Adrenal gland (tissue), 19 donors: ENCODE measurements at places on chromosomes 11 and 22. TPM values are rescaled to one million over a fixed set of nuclear protein-coding genes. Genes with fewer than 3 reads are reported as not detected.

DNA sequence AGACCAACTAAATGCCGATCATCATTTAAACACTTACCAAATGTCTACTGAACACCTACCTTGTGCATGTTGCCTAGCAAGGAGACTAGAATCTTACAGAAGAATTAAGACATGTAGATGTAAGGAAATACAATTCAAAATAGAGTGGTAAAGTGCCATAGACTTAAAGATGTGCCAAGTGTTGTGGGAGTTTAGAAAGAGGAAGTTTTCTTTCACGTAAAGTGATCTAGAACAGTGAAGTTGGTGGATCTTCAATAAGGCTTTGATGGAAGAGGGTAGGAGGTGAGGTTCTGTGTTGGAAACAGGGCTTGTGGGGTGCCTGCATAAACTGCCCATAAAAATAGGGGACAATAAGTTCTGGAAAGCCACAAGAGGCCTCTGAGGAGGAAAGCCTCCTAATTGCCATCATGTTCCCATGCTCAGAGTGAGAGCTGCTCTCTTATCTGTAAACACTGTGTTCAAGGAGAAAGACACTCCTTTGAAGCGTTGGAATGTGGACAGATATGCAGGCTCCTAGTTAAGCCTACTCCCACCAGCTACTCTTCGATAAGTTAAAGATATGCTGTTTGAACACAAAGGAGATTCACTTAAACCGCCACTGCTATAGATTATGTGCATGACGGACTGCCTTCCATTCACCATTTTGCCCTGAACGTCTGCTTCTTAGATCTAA lies 66.7 kb downstream of the HSD17B12 start:
- DNase-seq: no peak

DNA sequence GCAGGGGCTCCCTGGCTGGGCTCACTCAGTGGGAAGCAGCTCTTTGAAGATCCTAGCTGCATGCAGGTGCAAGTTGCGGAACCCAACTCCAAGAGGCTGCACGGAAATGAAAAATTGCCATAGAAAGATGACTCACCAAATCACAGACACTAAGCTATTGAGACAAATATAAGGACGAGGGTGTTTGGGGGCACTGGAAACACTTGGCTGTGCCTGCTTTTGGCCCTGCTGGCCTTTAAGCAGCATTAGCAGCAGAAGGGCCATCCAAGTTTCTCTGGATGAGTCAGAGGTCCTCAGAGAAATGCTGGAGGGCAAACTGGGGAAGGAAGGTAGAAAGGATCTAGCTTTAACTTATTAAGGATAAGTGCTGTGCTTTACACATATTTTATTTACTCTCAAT lies 282.3 kb downstream of the KIRREL3 start:
- no peak for DNase-seq

DNA sequence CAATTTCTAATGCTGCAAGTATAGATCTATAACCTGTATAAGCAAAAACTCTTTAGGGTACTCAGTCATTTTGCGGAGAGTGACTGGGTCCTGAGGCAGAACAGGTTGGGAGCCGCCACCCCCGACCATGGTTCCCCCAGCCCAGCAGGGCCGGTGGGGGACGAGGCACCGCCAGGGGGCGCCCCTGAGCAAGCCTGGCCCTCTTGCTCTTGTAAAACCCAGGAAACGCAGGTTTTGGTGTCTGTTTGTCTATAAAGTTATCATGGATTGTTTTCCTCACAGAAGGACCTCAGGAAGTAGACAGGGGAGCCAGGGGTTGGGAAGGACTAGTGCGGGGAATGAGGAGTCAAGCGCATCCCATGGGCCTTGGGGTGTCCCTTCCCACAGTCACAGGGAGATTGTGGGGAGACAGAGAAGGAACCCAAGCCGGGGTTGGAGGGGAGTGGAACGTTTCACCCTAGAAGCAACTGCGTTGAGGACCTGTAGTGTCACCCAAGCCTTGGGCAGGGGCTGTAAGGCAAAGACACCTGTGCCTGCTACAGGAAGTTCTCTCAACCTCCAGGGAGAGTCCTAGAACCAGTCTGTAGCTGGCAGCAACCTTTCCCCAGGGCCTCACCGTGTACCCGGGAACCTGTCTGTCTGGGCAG lies 26.4 kb downstream of the KCTD17 start:
- peak; percentile 61 for DNase-seq

GRCh38 chr11:86800076-86800959 lies at the start of gene PRSS23:
Gene PRSS23 (plus strand): TSS chr11:86800542. CDS start chr11:86807644, 7,102 bp downstream.
- peak; percentile 74 for DNase-seq

GRCh38 chr22:49226096-49226495 lies 601.6 kb downstream of the BRD1 start:
- DNase-seq: no peak

DNA sequence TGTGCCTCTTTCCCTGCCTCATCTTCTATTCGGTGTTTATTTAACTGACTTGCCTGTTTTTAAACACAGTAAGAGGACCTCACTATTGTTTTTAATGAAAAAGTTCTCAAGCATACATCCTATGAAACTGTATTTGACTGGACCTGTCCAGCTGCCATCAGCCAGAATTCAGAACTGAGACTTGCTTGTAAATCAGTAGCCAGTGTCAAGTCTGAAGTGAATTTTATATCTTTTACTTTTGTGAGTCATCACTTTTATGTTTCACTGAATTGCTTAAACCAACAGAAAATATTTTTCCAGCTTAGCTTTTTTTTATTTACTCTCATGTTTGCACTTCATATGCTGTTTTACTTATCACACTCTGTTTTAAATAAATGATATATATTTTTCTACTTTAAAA lies 88.3 kb downstream of the LUZP2 start:
- no peak for DNase-seq

The TEAD1 gene
- total RNA-seq: 44.0 TPM

- peak; percentile 80 for DNase-seq
These were observed 14.4 kb downstream of the IL18BP start for GRCh38 chr11:72012897-72013721.

GRCh38 chr11:123505546-123506299 lies 75.7 kb downstream of the GRAMD1B start:
- peak; percentile 53 for DNase-seq

- no peak for DNase-seq
These were observed 80.3 kb downstream of the LRRC32 start for GRCh38 chr11:76589964-76590950.

DNA sequence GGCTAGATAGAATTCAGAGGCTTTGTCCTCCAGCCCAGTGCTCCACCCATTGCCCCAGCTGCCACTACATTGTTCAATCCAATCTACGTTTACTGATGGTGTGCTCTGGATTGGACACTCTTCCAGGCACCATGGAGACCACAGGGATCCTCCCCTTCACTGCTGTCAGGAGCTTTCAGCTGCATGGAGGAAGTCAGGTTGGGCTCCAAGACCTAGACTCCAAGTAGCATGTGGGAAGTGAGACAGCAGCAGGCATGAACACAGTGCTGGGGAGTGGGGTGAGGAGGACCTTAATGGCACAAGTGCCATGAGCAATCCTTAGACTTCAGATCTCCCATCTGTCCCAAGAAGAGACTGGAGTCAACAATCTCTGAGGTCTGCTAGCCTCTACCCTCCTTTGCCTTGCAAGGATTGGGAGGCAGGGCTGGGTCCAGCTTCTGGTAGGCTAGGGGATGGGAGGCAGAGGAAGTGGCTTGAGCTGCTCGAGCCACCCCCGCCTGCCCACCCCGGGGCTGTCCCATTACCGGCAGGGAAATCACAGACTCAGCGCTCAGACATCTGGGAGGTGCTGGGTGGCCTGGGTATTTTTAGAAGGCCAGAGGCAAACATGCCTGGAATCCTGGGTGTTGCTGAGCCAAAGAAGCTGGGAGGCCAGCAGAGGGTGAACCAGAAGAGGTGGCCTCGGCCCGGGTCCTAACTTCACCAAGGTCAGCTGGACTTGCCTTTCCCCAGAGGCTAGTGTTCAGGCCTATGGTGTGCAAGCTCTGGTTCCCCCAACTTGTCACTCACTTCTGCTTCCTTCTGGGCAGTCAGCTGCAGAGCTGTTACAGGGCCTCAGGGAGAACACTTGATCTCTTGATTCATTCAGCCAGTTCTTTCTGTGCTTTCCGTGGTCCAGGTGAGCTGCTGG lies 15.2 kb upstream of the FCHSD2 start:
- peak; percentile 55 for DNase-seq

The APOA1 gene
- total RNA-seq: not detected

The SLC37A4 gene
- 21.9 TPM for total RNA-seq

GRCh38 chr11:35709376-35709775 lies 46.8 kb downstream of the TRIM44 start:
- DNase-seq: no peak

- no peak for DNase-seq
These were observed 82.2 kb downstream of the PISD start for GRCh38 chr22:31579835-31580242.

GRCh38 chr11:16981651-16982194 lies 32.5 kb downstream of the PLEKHA7 start:
- DNase-seq: no peak

The SMIM35 gene
- 0.07 TPM for total RNA-seq

DNA sequence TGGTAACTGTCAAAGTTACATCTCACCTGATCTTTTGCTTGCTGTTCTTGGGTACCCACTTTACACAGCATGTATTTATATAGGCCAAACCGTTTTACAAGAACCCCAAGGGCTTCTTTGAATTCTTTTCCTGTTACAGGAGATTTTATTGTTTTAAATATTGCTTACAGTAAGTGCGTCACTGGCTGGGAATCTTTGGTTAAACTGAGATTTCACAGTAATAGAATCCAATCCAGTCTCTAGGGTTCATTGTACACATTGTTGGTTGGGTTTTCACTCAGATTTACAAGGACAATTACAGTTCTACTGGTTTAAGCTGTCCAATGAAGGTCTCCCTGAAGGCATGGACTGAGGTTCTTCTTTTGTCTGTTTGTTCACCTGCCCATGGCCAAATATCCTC lies 171.7 kb downstream of the INSC start:
- no peak for DNase-seq

- no peak for DNase-seq
These were observed 22.2 kb downstream of the TSPAN4 start for GRCh38 chr11:864898-865297.
